Ascending aorta (tissue), 2 donors: ENCODE measurements at places on chromosomes 12 and 14.
A peak's percentile ranks its signal among the peaks of the same experiment; 100 is the strongest.

GRCh38 chr12:79973801-79974200 is 38.9 kb upstream of the PPP1R12A start:
- DNase-seq = no peak
- H3K27me3 ChIP-seq = no peaks in the 10 kb centered on the region
- H3K4me3 ChIP-seq = no peak overlapping the region
- H3K4me1 ChIP-seq = no peaks in the 10 kb centered on the region
- H3K36me3 ChIP-seq = no peaks in the 10 kb centered on the region

GRCh38 chr12:108204117-108204987 is 75.3 kb downstream of the WSCD2 start:
- no peak for DNase-seq
- H3K4me3 ChIP-seq = no peak overlapping the region
- H3K36me3 ChIP-seq = no peaks in the 10 kb centered on the region
- no peaks in the 10 kb centered on the region for H3K27me3 ChIP-seq

DNA sequence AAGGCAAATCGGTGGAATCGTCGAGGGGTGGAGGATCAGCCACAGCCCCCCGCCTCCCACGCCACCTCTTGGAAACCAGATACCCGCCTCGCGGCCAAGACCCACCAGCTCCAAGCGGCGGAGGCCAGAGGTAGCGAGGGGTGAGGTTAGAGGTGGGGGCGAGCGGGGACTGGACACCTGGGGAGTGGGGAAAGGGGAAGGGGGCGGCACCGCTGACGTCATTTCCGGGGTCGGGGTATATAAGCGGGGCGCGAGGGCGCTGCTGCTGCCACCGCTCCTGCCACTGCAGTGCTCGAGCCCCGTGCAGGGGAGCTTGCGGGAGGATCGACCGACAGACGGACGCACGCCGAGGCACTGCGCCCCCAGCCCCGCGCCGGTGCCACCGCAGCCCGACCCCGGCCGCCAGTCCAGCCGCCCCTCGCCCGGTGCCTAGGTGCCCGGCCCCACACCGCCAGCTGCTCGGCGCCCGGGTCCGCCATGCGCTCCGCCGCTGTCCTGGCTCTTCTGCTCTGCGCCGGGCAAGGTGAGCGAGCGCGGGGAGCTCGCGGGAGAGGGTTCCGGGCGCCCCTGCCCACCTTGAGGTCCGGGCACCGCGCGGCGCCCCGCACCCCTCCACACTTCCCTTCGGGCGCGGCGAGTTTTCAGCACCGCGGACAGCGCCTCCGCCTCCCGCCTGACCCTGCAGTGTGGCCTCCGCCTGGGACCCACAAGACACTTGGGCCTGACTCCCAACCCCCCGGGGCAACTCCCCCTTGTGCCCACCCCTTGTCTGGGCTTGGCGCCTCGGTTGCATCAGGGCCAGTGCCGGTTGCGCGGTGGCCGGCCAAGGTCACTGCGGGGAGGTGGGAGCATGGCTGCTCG is at the start of gene CHGA:
TSS of gene CHGA (plus strand) at position 268 of the 861 bp plus-strand sequence. CDS start at position 478, 210 bp downstream.
- no peaks in the 10 kb centered on the region for H3K4me1 ChIP-seq
- DNase-seq = no peak
- H3K27ac ChIP-seq = no peak within 1 kb of the TSS
- H3K4me3 ChIP-seq = no peak within 1 kb of the TSS

- no peak overlapping the region for H3K27ac ChIP-seq
- H3K4me3 ChIP-seq = no peak overlapping the region
- no peaks in the 10 kb centered on the region for H3K27me3 ChIP-seq
- no peaks in the 10 kb centered on the region for H3K36me3 ChIP-seq
- H3K4me1 ChIP-seq = no peaks in the 10 kb centered on the region
These were observed 89.2 kb downstream of the PDZRN4 start for GRCh38 chr12:41277100-41277945.

DNA sequence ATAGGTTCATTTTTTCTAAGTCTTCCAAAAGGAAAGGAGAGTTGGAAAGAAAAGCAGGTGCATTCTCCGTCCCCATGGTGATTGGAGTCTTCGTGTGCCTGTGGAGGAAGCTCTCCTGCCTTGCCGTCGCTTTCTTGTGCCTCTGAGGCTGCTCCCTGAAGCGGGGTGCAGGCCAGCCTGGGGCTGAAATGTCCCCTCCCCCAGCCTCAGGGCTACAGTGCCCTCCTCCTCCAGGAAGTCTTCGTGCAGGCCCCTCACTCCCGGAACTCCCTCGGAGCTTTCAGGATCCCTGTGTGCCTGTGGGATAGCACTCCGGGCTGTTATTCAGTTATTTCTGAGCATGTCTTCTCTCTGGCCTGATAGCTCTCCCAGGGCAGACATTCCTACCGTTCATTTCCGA is 569.2 kb downstream of the VRK1 start:
- no peaks in the 10 kb centered on the region for H3K4me1 ChIP-seq
- H3K27ac ChIP-seq = no peak overlapping the region
- DNase-seq = no peak
- no peaks in the 10 kb centered on the region for H3K36me3 ChIP-seq
- no peak overlapping the region for H3K4me3 ChIP-seq
- H3K27me3 ChIP-seq = no peaks in the 10 kb centered on the region

- H3K27me3 ChIP-seq = no peaks in the 10 kb centered on the region
- H3K4me3 ChIP-seq = peak overlapping the region; percentile 88
- H3K36me3 ChIP-seq = no peaks in the 10 kb centered on the region
- DNase-seq = no peak
- H3K27ac ChIP-seq = peak overlapping the region; percentile 92
These were observed 827 bp downstream of the ALDH2 start for GRCh38 chr12:111767362-111768158.
